ENCODE measurements at places on chromosomes 5 and 9.
A peak's percentile ranks its signal among the peaks of the same experiment; 100 is the strongest.

DNA sequence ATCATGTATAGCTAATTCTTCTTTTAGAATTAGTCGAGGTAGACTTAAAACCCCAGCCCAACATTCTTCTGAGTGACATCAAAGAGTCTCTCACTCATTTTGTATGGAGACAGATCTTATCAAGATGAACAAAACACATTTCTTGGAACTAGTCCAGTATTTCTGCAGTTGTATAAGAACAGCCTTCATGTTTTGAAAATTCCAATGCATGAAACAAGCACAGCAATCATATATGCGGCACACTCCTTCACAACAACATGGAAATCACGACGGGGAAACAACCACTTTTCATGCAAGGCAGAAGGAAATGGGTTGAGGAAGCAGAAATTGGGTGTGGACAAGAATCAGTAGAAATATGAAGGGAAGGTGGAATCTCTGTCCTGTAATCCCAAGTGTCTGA, 113.8 kb downstream of the PLK2 start:
- no peak for DNase-seq

GRCh38 chr5:89313804-89314588, 431.0 kb upstream of the MEF2C start:
- peak; percentile 91 for DNase-seq

DNA sequence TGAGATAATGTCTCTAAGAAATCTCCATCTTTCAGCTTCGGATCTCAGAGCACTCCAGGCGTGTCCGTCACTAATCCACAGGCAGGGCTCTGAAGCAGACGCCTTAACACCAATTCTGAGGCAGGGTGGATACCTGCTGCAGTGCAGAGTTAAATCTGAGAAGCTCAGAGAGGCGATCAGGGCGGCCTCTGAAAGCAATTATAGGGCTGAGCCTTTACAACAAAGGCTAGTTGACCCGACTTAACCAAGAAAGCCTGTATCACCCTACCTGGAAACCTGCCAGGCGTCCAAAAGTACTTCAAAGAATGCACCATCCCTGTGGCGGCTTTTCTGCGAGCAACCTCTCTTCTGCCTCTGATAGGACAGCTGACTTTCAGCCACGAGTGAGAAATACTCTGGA, 134.8 kb upstream of the MSX2 start:
- DNase-seq, result no peak

DNA sequence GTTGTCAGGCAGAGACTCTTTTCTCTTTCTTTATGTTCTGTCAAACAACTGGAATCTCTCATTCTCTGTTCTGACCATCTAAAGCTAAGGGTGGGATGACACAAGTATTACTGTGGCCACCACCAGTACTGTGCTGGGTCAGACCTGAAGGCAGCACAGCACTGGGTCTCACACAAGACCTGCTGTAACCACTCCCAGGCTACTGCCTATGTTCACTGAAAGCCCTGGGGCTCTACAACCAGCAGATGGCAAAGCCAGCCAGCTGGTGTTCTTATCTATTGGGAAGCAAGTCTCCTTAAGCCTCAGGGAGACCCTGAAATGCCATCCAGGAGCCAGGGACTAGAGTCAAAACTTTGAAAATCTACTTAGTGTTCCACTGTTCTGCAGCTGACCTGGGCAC, 189.5 kb downstream of the SLCO4C1 start:
- DNase-seq, result no peak

DNA sequence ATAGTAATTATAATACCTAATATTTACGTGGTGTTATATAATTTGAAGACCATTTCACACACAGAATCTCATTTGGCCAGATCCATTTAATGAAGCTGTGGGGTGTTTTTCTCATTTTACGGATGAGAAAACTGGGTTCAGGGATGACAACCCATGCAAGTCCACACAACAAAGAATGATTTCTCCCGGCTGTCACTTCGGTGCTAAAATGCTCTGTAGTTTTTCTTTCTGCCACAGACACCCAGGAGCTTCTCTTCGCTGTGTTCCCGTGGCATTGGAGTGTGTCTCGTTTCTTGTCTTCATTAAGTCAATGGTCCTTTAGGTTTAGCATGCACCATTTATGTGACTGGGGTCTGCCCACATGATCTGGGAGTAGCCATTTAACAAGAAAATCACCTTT, 308.5 kb downstream of the ENC1 start:
- no peak for DNase-seq

GRCh38 chr9:2138646-2139045, 123.5 kb downstream of the SMARCA2 start:
- no peak for DNase-seq

DNA sequence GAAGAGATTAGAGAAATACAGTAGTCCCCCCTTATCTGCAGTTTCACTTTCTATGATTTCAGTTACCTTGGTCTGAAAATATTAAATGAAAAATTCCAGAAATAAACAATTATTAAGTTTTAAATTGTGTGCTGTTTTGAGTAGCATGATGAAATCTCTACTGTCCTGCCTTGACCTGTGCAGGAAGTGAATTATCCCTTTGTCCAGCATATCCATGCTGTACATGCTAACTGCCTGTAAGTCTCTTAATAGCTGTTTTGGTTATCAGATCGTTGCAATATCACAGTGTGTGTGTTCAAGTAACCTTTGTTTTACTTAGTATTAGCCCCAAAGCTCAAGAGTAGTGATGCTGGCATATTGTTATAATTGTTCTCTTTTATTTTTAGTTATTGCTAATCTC, 11.2 kb upstream of the JAK2 start:
- DNase-seq, result no peak

DNA sequence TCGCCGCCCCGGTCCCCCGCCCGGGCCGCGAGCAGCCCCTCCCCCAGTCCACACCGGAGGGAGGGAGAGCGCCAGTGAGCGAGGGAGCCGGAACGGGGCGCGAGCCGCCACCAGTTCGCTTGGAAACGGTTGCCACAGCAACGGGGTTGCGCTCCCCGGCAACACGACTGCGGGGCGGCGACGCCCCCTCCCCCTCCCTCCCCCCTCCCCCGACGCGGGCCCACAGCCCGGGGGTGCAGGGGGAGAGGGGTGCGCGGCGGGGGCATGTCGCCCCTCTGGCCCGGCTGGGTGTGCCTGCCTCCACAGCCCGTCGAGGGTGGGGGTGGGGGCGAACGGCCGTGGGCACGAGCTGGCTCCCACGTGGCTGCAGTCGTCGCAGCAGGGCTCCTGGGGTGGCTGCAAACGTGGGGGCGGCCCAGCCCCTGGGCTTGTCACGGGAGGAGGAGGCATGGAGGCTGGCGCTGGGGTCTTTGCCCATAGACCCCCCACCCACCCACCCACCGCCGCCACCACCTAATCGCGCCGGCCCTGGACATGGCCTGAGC, 524 bp downstream of the PRR7 start:
- DNase-seq, result no peak

DNA sequence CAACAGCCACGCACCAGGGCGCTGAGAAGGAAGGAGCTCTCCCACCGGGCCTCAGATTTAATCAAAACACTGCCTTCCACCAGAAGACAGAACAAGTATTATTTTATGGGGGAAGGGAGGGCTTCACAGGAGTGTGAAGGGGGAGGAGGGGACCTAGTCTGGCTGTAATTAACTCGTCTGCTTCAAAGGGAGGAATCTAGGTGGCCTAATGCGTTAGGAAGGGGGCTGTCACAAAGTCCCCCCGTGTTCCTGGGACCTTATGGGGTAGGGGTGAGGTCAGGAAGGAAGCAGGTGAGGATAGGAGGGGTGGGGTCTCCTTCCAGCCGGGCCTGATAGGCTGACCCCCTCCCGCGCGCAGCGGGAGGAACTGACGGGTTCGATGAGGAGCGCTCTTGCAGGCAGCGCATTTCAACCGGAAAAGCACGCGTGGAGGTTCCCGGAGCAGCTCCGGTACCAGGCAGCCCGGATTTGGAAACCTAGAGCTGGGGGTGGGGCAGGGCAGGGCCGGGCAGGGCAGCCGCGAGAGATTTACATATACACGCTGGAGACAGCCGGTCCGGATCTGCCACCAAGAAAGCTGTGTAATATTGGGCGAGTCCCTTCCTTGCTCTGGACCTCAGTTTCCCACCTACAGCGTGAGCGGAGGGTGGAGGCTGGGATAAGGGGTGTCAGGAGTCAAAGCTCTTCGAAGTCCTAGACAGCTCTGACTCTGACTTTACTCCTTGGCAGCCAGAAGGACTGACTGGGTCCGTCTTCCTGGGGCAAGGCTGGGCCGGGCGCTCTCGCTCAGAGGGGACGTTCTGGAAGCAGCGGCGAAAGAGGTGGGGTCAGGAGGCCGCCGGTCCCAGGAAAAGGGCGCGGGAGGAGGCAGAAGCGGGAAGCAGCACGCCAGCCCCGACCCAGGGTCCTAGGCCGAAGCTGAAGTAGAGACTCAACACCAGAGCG, 1.8 kb downstream of the SHB start:
- DNase-seq, result no peak

GRCh38 chr5:95713960-95714710, 17.0 kb upstream of the RHOBTB3 start:
- no peak for DNase-seq

GRCh38 chr5:32736842-32737241, 25.7 kb downstream of the NPR3 start:
- no peak for DNase-seq

GRCh38 chr9:133713150-133713959, 24.8 kb downstream of the SARDH start:
- DNase-seq, result no peak

- peak; percentile 15 for DNase-seq
These were observed 739 bp downstream of the CARD9 start for GRCh38 chr9:136372561-136373299.

DNA sequence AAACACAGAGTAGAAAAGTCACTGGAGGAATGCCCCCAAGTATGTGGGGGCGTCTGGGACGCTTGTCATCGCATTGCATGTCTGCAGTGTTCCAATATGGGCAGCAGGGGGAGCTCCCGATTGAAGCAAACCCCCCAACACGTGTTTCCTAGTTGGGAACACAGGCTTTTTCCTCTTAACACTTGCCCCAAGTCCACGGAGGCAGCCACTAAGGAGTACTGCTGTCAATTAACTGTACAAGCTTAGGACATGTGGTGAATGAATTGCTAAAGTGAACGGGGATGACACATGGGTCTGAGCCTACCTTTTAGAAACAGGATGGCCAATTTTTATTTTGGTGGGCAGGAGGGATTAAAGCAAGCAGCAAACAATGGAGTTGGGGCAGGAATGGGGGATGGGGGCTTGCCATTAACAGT, 2.2 kb downstream of the GABRB2 start:
- peak; percentile 8 for DNase-seq

GRCh38 chr5:1795931-1796330, 3.7 kb downstream of the MRPL36 start:
- DNase-seq, result no peak

DNA sequence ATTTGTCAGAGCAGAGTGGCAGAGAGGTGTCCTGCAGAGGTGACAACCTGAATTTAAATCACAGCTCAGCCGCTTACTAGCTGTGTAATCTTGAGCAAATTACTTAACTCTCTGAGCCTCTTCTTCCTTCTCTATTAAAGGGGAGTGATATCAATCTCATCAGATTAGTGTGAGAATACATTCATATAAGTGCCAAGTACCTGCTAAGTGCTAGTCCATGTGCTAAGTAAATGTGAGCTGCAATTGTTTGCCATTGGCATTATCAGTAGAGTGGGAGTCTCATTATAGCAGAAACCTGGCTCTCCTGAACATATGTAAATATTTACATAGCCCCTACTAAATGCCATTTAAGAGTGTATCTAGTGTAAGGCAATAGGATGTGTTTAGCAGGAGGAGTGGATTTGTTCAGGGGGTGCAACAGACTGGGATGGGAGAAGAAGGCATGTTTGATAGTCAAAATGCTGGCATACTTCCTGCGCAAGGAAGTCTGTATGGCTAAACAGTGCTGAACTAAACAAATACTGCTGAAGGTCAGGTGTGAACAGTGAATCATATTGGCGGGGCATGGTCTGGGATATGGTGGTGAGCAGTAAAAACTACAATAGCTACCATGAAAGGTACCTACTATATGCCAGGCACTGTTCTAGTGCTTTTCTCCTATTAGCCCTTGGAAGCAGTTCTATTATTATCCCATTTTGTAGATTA, 74.5 kb downstream of the F2RL2 start:
- DNase-seq, result no peak

- no peak for DNase-seq
These were observed 312.9 kb upstream of the RPS23 start for GRCh38 chr5:82591021-82591515.

DNA sequence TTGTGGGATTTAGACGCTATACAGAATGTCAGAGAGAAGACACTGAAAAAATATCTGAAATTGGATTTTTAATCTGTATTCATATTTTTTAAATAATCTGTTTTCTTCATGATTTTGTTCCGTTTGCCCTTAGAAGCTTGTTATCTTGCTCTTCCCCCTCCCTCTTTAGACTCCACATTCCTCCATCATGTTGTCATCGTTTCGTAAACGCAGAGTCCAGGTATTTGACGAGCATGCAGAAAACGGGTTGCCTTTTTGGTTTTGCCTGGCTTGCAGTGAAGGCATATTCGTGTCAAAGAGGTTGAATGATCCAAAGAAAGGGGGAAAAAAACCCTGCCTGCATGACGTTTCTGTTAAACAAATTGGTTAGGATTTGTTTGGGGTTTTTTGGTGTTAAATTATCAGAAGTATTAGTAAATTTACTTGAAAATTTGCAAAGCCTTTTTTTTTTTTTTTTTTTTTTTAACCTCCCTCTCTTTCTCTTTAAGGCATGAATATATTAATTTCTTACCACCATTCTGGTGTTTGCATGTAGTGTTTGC, 2.9 kb downstream of the SPTAN1 start:
- no peak for DNase-seq

DNA sequence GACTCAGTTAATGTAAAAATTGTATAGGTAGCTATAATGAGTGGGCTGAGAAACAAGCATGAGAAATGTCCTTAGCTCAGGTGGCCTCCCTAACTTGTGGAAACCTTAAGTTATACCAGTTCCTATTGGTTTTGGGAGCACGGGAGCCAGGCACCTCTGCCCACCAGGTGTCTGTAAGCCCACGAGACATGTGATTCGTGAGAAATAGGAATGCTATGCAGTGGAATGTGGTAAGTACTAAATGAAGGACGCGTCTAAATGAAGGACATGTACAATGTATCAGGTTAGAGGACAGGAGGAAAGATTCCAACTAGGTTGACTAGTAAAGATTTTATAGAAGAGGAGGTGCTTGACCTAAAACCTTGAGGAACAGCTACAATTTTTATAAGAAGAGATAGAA, 46.0 kb upstream of the F2RL2 start:
- no peak for DNase-seq

DNA sequence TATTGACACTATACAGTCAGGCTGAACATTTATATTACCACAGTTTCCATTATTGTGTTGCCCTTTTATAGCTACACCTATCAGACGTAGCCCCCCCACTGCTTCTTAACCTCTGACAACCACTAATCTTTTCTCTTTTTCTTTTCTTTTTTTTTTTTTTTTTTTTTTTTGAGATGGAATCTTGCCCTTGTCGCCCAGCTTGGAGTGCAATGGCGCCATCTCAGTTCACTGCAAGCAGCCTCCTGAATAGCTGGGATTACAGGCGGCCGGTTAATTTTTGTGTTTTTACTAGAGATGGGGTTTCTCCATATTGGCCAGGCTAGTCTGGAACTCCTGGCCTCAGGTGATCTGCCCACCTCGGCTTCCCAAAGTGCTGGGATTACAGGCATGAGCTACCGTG, 75.4 kb downstream of the UHRF2 start:
- DNase-seq, result no peak

GRCh38 chr5:173782671-173783101, 105.5 kb upstream of the CPEB4 start:
- DNase-seq, result no peak

GRCh38 chr5:135833961-135834638, 363 bp upstream of the SLC25A48 start:
- DNase-seq, result no peak

GRCh38 chr9:129702589-129703520, 37.4 kb downstream of the PRRX2 start:
- no peak for DNase-seq

GRCh38 chr5:10591966-10592365, 28.1 kb downstream of the ANKRD33B start:
- DNase-seq, result no peak

Data from non-pigmented ciliary epithelial cell (primary cell).